Astrocyte of the cerebellum (primary cell): ENCODE measurements at places on chromosomes 2 and 18.
A peak's percentile ranks its signal among the peaks of the same experiment; 100 is the strongest.

GRCh38 chr18:48777026-48777743 lies 173.6 kb downstream of the SMAD7 start:
- no peak for DNase-seq

DNA sequence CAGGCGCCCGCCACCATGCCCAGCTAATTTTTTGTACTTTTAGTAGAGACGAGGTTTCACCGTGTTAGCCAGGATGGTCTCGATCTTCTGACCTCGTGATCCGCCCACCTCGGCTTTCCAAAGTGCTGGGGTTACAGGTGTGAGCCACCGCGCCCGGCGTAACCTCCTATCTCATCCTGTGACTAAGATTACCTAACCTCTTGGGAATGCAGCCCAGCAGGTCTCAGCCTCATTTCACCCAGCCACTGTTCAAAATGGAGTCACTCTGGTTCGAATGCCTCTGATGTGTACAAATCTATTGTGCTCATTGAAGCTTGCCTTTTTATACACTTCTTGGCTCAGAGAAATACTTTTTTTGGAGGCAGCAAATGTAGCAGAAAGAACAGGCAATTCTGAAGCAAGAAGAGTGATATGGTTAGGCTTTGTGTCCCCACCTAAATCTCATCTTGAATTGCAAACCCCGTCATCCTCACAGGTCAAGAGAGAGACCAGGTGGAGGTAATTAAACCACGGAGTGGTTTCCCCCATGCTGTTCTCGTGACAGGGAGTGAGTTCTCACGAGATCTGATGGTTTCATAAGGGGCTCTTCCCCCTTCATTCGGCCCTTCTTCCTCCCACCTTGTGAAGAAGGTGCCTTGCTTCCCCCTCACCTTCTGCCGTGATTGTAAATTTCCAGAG lies 60.6 kb downstream of the SLC4A3 start:
- no peak for DNase-seq

- DNase-seq, result peak; percentile 6
These were observed 39.3 kb downstream of the THOC1 start for GRCh38 chr18:228586-228985.

DNA sequence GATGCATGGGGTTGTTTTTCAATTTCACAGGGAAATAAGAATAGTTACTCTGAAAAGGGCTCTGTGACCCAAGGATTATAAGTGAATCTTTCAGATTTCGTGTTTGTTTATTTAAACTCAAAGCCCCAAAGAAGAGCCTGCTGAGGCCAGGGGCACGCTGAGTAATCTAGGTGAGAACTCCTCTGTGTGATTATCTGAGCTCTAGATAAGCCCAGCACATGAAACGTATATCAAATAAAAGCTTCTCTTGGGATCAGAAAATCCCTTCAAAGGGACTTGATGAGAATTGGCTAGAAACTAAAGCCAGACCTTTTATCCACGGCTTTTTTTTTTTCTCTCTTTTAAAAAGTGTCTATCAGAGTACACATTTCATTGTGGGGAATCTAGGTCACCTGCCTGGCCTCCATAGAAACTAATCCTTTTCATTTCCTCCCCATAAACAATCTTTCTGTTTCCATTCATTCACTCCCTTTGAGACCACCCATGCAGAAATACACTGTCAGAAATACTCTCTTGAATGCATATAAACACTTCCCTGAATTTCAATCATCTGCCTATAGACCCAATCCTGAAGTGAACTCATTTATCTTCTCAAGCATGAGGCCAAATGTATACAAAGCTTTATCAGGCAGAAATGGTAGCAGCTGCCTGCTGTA lies 137.4 kb downstream of the RIT2 start:
- no peak for DNase-seq

DNA sequence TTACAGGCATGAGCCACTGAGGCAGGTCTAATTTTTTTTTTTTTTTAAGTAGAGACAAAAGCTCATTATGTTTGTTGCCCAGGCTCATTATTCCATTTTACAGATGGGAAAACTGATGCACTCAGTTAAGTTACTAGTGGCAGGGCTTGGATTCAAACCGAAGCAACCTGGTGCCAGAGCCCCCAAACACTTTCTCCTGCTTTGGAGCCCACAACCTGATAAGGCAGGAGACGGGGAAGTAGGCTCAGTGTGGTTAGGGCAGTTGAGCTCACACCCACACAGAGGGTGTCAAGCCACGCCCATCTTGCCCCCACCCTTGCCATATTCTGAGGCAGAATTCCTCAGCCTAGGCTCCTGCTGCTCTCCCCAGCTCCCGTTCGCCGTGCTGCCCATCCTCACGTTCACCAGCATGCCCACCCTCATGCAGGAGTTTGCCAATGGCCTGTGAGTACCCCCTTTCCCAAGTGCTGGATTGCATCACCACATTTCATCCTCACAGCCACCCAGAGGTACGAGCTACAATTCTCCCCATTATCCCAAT lies 5.8 kb upstream of the CTDSP1 start:
- DNase-seq, result no peak

DNA sequence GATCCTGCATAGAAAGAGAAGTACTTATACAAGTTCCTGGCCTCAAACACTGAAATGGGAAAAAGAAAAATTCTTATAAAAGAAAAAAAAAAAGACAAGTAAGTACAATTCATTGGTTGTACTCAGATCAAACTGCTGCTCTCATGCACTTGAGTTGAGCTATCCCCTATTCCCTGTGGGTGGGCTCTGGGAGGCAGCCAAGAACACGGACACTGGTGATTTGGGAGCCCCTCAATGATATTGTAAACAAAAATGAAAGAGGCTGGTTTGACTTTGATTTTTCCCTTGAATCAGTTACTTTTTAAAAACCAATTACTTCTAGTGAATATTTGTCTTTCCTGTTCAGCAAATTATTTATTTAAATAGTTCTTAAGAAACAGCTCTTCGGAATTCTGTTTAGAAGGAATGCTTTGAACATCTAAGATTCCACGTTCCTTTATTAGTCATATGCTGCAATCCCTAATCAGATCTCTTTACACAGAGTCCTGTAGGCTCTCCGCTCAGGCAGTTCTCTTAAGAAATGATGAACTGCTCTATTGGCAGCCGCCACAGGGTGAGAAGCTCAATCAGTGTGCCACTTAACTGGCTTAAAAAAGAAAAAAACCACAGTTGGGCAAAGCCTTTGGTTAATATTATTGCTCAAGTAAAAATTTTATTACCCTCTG lies 225.1 kb downstream of the TMEM182 start:
- no peak for DNase-seq

DNA sequence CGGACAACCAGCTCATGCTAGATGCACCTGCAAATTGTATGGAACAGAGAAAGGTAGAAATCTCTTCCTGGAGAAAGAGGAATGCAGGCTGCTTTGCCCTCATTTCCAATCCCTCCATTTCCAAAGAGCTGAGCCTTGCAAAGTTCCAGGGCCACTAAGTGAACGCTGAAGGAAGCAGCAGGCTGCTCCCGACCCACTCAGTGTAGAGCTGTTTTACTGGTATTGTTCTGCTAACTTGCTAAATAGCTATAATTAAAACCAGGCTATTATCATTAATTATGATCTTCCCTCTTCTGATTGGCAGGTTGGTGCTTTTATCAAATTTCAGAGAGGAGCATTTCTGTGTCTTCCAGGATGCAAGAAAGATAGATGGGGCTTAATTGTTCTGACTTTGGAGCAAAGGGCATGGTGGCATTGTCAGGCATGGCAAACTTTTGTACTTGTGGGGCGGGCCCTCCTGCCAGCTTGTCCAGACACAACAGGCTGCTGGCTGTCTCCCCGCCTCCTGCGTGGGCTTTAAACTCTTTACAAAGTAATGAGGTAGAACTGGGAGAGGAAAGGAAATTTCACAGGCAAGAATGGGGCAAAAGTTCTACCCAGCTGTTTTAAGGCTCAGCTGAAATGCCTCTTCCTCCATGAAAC lies 40.2 kb downstream of the ALK start:
- no peak for DNase-seq

DNA sequence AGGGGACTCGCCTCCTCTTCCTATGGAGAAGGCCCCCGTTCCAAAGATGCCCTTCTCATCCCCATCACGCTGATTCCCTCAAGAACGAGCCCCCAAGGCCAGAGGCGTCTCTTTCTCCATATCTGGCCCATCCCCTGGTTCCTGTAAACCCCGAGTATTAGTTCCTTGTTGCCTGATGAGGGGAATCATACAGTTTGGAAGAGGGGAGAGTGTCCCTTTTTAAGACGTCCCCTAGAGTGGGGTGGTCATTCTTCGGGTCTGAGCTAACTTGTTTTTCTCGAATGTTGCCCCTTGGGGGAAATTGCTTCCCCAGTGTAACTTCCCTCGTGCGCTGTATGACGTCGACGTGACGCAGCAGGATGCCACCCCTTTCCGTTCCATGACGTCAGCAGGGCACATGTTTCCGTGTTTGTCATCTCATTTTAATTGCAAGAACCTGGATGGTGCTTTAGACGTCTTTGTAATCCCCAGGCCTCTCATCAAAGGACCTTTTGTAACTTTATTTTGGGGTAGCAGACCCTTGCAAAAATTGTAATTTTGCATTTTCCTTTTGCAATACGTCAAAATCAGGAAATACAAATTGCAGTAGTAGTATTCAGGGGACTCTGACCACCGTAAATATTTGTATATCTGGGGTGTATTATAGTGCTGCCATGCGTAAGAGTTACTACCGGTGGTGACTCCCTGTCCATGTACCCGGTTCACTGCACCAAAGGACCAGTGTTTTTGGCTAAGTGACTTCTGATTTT lies 569 bp downstream of the BABAM2 start:
- DNase-seq, result peak; percentile 59

- DNase-seq, result no peak
These were observed 54.9 kb upstream of the CYP1B1 start for GRCh38 chr2:38130876-38131275.

- DNase-seq, result peak; percentile 70
These were observed 49.0 kb upstream of the BCL2L11 start for GRCh38 chr2:111071600-111072171.

- DNase-seq, result no peak
These were observed 219.6 kb upstream of the RGPD4 start for GRCh38 chr2:107607054-107607453.

DNA sequence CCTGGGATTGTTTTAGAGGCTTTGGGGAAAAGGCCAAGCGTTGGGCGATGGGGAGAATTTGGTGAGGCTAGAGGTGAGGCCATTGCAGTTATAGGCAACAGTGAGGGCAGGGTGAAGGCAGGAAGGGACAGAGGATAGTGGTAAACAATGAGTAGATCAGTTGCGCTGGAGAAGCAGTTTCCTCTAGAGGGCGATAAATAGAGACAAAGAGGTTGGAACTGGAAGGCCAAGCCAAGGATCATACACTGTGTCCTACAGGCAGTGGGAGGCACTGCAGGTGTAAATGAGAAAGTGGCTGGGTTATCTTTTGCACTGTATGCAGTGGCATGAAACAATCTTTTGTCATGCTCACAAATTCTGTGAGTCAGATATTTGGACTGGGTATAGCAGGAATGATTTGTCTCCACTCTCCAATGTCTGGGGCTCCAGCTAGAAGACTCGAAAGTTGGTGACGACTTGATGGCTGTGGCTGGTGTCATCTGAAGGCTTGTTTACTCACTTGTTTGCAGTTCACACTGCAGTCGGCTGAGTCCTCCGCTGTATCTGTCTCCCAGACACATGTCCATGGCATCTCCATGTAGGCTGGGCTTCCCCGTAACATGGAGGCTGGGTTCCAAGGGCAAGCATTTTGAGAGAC lies 82.1 kb downstream of the TNP1 start:
- DNase-seq, result no peak

DNA sequence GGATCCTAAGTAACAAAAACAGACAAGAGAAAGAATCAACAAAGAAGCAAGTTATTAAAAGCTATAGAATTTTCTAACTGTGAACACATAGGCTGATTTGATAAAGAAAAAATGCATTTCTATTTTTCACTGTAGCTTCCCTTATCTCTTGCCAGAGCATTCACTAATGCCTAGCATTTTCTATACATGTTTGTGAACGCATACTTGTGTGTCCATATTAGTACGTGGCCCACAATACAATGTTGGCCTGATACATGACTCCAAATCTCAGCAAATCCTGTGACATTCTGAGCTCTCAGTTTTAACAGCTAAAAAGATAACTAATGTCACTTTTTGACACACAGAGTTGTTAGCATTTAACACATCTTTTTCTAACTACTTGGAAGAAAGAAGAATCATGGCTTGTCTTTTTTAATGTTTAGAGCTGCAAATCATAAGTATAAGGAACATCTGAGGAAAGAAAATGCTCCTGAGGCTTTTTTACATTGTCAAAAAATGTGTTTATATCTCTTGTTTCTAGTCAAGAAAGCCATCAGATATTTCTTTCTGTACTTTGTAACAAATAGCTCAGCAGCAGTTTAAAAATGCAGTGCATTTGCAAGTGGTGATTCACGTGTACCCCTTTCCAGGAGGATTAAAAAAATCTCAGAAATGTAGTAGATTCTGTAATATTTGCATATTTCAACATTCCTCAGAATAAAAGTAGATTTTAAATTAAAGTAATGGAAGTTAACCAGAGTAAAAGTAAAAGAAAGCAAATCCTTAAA lies 1646.8 kb upstream of the TMEFF2 start:
- peak; percentile 27 for DNase-seq

- DNase-seq, result no peak
These were observed 21.4 kb downstream of the CCL20 start for GRCh38 chr2:227834916-227835650.

- no peak for DNase-seq
These were observed 38.5 kb downstream of the CARF start for GRCh38 chr2:202950592-202950991.

GRCh38 chr2:39573276-39573675 lies 92.4 kb upstream of the TMEM178A start:
- no peak for DNase-seq

- DNase-seq, result no peak
These were observed 938.1 kb downstream of the CPS1 start for GRCh38 chr2:211494536-211494935.

DNA sequence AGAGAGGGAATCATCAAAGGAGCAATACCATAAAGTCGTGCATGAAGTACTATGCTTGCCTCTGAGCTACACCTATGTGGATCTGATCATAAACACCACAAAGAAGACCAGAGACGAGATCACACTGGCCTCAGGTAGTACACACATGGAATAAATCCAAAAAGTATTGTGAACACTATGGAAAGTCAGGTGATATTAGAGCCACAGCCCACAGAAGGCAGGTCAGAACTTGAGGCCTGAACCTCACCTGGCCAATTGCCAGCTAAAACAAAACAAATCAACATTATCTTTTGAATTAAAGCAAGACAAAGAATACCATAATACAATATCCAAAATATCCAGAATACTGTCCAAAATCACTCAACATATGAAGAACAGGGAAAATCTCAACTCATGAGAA lies 371.1 kb downstream of the NCKAP5 start:
- DNase-seq, result no peak

DNA sequence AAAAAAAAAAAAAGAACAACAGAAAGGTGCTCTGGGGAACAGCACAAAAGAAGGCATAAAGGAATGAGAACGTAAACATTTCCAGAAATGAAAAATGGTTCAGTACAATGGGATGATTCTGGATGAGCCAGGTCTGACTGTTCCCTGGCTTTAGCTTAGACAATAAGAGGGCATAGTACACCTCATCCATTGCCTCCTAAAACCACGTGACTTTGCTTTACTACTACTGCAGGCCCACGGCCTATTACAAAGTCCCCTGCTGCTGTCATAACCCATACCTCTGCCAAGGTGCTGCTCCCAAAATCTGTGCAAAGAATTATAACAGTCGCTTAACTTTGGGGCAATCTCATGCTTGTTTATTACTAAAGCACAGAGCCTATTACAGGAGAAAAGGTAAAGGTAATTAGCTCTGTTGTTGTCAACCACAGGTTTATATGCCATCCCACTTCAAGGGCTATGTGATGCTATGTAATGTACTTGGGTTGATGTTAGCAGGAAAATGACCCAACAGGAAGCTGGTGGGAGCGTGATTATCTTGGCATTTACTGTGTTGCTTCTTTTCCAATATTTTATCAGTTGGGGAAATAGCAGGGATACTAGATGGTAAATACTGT lies 26.8 kb downstream of the STK17B start:
- no peak for DNase-seq
